Suprapubic skin (tissue), 4 donors: ENCODE measurements at places on chromosomes 16 and 17.

DNA sequence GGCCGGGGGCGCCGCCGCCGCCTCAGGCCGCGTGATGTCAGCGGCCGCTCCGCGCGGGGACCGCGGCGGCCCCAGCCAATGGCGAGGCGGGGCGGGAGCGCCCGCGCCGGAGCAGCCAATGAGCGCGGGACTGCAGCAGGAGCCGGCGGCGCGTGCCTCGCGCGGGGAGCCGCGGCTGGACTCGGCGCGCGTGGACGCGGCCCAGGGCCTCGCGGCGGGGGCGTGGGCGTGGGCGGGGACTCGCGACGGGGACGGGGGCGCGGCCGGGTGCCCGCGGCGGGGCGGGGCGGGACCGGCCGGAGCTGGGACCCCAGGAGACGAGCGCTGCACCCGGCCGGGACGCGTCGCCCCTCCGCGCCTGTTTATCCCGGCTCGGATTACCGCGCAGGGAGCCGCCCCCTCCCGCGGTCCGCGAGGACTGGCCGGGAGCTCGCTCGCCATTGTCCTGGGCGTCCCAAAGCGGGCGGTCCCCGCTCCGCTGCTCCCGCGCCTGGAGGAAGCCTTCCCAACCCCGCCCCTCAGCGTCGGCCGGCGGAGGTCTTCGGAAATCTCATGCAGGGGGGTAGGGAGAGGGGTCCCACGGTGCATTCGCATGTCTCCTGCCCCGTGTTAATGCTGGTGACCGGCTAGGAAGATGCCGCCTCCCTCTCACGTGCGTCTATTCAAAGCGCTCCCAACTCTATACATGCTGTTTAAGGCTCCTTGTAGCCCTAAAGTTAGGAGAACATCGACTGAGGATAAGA, at the start of gene RNF157:
RNF157 (minus strand) TSS at position 33 of the 743 bp plus-strand sequence. CDS start 253 bp downstream, outside the sequence.
- DNase-seq: peak; percentile 69

GRCh38 chr16:30934827-30935557, 11.6 kb downstream of the FBXL19 start:
- DNase-seq: no peak

GRCh38 chr17:61206922-61207321, 192.7 kb upstream of the TBX2 start:
- no peak for DNase-seq

- no peak for DNase-seq
Observed at GRCh38 chr17:62615503-62615902, 12.0 kb upstream of the MRC2 start.

DNA sequence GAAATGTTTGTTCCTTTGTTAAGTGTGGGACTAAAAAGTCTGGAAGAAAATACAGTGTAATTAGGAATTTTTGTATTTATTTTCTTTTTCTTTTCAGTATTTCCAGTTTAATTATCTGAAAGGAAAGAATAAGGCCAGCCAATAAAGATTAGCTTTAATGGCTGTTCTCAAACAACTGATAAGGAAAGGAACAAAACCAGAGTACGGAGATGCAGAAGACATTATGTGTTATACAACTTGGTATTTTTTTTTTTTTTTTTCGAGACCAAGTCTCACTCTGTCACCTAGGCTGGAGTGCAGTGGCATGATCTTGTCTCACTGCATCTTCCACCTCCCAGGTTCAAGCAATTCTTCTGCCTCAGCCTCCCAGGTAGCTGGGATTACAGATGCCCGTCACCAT, 47.5 kb downstream of the SNTB2 start:
- DNase-seq: no peak

DNA sequence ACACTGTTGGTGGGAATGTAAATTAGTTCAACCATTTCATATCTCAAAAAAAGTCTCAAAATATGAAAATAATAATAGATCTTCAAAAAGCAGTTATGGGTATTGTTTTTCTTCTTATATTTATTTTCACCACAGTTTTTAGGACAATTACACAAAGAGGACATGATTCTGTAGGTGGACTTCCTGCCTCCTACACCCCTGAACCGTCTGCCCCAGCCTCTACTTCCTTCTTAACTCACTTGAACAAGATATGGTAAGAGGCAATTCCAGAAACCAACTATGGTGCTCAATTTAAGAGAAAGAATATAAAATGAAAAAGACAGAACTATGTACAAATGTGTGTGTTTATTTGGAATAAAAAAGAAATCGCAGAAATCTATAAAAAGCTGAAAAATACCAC, 74.1 kb upstream of the MON1B start:
- no peak for DNase-seq

GRCh38 chr17:65254166-65254565, 117.0 kb downstream of the RGS9 start:
- no peak for DNase-seq

DNA sequence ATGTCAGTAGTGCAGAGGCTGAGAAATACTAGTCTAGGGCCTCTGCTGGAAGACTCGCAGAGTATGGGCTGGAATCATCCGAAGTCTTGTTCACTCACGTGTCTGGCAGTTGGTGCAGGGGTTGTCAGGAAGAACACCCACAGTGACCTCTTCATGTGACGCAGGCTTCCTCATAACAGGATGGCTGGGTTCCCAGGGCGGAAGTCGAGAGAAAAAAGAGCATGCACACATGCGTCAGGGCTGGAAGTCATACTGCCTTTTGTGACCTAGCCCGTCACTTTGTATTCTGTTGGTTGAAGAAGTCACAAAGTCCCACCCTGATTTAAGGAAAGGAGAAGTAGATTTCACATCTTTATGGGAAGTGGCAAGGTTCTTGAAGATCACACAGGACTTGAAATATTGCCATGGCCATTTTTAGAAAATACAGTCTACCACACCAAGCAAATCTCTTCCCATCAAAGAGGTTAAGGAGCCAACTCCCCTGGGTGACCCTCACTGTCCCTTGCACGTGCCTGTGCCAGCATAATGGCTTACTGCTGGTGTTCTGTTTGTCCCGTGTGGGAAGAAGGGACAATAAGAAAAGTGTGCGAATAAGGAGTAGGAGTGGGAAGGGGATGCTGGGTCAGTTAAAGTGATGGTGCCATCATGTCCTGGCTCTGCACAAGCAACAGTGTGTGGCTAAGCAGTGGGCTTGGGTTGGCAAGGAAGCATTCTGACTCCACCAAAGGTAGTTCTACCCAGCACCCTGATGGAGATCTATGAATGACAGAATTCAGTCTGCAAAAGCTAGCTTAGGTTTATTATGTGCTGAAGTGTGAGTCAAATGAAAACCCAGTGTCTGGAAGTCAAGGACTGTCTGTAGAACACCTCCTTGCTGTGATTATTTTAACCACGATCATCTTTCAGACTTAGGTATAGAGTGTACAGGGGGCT, 28.1 kb downstream of the HEATR3 start:
- no peak for DNase-seq

DNA sequence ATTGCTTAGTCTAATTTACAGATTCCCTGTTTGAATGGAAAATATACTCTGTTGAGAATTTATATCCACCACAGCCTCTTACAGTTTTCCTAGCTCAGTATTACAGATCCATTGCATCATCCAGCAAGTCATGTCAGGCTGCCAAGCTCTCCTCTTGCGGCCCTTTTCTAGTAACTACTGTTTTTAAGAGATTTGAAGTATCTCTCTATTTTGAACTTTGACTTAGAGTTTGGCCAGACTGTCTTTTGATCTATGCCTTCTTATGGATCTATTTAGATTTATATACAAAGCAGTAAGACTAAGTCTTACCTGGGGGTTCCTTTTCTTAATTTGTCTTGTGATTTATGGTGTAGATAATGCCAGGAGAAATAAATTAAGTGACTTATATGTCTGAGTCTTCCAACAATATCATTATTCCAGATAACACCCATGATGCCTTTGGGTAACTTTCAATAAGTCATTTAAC, 53.1 kb upstream of the ABCC11 start:
- no peak for DNase-seq

DNA sequence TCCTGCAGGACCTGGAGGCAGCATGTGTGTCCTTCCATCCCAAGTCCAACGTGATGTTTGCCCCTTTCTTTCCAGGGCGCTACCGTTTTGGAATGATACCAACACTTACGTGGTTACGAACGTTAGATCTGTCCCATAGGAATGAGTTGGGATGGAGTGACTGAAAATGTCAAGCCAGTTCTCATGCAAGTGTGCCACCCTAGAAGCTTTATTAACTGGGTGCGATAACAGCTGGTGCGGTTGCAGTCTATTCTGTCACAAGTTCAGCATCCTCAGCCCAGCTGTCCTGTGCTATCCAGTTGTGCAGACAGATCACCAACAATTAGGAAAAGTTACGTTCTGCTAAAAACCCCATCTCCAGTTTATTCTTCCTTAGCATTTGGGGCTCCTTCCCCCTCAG, 52.5 kb downstream of the BANP start:
- DNase-seq: no peak

DNA sequence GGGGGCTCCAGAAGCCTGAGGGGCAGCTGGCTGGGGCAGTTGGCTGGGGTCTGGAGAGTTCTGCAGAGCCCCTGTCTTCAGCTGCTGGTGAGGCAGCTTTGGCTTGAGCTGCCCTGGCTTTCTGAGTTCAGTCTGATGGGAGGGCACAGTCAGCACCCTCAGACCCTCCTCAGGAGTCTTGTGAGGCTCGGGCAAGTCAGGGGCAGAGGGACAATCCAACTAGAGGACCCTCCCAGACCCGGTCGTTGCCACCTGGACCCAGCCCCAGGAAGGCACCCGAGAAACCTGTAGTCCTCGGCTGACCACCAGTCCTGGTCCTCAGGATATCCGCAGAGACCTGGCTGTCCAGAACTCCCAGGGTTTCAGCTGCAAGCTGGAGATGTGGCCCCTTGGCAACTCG, 1.9 kb downstream of the CARD14 start:
- no peak for DNase-seq

- no peak for DNase-seq
Observed at GRCh38 chr17:15780188-15780587, 48.1 kb downstream of the TBC1D26 start.

- peak; percentile 83 for DNase-seq
Observed at GRCh38 chr17:2214047-2214928, 89.3 kb downstream of the SMG6 start.

- DNase-seq: no peak
Observed at GRCh38 chr16:26981266-26981938, 85.3 kb upstream of the C16orf82 start.

DNA sequence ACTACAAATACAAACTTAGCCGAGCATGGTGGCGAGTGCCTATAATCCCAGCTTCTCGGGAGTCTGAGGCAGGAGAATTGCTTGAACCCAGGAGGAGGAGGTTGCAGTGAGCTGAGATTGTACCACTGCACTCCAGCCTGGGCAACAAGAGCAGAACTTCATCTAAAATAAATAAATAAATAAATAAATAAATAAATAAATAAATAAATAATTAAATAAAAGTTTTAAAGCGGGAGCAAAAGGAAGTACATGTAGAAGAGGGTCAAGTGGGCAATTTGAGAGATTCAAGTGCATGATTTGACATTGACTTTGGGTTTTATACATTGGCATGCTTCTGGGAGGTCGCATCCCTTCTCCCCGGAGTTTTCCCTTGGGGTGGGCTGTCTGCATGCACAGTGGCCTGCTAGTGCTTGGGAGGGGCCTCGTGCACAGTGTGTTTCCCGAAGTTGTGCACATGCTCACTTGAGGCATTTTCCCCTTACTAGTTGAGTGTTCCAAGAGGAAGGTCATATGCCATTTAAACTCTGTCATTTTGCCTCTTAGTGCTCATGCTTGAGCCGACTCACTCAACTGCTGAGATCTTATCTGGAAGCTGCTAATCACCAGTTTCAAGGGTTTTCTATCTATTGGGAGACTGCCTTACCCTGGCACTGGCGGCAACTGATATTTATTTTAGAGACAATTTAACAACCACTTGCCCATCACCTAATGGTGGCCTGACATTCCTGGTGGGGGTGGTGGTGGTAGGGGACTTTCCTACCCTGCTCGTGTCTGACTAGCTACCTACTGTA, 193.2 kb upstream of the MPHOSPH6 start:
- DNase-seq: no peak

DNA sequence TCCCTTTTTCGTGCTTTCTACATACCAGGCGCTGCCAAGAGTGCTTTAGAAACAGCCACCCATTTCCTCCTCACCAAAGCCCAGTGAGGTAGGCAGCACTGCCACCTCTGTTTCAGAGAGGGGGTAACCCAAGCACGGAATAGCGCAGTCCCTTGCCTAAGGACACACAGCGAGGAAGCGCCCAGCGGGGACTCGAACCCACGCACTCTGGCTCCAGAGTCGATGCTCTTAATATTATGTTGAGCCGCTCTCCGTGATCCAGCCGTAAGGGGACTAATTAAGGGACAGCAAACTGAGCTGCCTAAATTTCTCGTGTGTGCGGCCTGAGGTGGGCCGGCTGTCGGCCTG, 497 bp downstream of the CES1 start:
- no peak for DNase-seq

- no peak for DNase-seq
Observed at GRCh38 chr16:19876501-19877059, 8.1 kb downstream of the GPRC5B start.
